Stimulated activated CD4-positive, alpha-beta T cell treated with anti-CD3 and anti-CD28 coated beads, TNF-alpha, amount 100 ng/mL, for 4 hours (primary cell): ENCODE measurements at places on chromosomes 16 and 17.

DNA sequence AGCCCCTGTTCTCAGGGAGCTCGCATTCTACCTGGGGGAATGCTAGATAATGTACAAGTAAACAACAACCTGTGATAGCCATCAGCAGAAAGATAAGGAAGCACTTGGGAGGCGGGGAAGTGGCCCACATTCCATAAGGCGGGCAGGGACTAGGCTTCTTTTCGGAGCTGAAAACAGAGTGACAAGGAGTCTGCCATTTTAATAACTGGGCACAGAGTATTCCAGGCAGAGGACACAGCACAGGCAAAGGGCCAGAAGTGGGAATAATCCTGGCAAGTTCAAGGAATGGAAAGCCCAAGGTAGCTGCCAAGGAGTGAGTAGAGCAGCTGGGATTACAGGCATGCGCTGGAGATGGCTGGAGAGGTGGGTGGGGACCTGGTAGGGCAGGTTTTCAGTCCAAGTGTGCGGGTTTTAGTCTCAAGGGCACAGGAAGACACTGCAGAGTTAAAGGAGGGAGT is 24.3 kb downstream of the USP43 start:
- no peak for DNase-seq

- DNase-seq: no peak
Measured at GRCh38 chr16:14070555-14070876, 603 bp upstream of the MRTFB start.

DNA sequence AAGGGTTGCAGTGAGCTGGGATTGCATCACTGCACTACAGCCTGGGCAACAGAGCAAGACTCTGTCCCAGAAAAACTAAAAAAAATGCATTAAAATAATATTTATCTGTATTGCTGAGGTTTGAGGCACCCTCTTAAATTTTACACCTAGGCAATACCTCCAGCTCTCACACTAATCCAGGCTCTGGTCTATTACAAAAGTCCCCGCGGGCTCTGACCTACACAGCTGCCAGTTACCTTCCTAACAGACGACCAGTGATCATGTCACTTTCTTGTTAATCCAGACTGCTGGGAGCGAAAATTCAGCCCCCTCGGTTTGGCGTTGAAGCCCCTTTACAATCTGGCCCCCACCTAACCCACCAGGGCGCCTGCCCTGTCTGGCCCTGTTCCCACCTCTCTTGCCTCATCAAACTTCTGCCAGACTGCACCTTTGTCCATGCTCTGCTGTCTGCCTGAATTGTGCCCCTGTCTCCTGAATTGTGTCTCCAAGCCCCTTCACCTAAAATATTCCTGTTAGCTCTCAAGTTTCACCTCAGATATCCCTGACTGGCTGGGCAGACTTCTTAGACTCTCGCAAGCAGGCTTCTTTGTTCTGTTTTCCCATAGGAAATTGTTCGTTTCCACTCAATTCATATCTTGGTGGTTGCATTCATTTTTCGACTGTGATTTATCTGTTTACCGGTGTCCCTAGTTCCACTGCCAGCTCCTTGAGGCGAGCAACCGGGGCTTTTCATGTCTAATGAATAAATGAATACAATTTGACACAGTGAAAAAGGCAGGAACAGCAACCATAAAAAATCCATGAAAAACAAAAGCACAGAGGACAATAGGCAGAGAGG is 65.9 kb downstream of the PITPNC1 start:
- no peak for DNase-seq

- DNase-seq: no peak
Measured at GRCh38 chr17:16215965-16216316, 607 bp upstream of the NCOR1 start.

- no peak for DNase-seq
Measured at GRCh38 chr16:50744881-50745280, 3.0 kb downstream of the CYLD start.

GRCh38 chr16:88698646-88699045 is 7.6 kb downstream of the RNF166 start:
- no peak for DNase-seq

DNA sequence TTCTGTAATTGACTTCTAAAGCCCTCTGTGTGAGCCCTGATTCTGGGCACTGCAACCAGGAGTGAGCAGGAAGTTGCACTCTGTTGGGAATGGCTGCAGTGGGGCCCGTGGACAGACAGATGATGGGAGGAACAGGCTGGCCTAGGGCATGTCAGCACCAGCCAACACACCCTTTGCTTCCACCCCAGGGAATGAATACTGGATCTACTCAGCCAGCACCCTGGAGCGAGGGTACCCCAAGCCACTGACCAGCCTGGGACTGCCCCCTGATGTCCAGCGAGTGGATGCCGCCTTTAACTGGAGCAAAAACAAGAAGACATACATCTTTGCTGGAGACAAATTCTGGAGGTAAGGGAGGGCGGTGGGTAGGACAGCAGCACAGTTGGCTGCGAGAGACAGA is 10.8 kb upstream of the LPCAT2 start:
- DNase-seq: no peak

DNA sequence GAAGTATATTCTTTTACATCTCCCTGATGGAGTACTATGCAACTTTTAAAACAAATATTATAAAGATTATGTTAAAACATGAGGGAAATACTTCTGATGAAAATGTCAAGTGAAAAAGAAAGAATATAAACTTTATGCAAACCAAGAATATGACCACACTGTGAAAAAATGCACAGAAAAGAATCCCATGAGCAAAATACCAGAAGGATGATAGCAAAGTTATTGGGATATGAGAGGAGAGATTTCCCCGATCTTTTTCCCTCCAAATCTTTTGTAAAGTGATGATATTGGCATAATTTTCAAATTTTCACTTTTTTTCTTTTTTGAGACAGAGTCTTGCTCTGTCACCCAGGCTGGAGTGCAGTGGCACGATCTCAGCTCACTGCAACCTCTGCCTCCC is 36.6 kb upstream of the SMURF2 start:
- no peak for DNase-seq

DNA sequence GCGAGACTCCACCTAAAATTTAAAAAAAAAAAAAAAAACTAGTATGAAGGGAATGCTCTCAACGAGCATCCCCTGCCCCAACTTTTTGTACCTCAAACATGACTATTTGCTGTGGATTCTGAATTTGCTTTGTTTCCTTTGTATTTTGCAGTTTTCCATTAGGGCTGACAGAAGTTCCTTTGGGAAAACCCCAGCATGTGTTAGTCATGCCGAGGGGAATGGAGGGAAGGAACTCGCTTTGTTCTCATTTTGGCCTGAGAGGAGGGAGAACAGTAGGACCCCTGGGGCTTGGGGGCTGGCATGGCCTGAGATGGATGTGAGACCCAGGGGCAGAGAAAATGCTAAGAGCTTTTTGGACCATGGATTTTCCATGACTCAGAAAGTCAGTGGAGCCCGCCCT is 20.5 kb downstream of the KRT9 start:
- DNase-seq: no peak

DNA sequence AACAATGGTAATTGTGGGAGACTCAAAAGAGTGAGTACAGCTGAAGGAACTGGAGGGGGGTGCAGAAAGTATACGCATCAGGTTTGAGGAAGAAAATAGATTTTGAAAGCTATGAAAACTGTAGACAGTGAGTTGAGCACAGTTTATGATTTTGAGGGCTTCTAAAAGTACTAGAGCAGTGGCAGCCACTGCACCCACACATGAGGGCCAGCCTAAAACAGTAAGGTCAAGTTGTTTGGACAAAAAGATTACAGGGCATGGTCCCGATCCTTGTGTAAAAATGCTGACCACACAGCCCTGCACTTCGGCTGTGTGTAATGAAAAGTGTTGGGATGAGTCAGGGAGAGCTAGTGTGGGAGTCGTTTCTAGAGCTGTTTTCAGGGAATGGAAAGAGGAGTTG is 2282.1 kb downstream of the TP53TG3F start:
- no peak for DNase-seq

DNA sequence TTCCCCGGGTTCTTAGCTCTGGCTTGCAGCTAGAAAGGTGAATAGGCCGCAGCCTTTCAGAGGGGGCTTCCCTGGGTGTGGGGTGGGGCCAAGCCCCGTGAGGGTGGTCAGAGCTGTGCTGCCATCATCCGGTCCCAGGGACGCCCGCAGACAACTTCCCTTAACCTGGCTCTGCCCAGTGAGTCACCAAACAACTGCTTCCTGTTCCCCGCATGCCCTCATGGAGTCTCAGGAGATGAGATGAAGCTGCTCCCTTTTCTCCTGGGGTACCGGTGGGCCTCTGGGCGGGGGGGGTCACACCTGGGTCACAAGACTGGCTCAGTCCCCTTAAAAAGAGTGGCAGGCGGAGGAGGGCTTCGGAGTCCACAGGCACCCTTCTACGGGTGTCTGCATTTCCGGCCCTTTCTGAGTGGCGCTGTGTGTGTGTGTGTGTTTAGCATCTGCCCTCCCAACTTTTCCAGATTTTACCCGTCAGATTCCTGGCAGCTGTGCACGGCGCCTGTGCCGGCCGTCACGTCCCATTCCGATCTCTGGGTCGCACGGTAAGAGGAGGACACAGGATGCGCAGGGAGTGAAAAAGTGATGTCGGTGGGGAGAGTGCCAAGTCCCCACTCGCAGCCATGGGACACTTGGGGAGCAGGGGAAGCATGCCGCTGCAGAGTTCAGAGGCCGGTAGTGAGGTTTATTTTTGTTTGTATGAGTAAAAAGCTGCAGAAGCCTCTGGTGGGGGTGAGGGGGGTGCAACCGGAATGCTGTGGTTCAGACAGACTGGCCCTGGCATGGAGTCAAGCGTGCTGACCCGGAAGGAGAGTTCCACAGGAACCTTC is 16.8 kb downstream of the HIC1 start:
- DNase-seq: no peak

DNA sequence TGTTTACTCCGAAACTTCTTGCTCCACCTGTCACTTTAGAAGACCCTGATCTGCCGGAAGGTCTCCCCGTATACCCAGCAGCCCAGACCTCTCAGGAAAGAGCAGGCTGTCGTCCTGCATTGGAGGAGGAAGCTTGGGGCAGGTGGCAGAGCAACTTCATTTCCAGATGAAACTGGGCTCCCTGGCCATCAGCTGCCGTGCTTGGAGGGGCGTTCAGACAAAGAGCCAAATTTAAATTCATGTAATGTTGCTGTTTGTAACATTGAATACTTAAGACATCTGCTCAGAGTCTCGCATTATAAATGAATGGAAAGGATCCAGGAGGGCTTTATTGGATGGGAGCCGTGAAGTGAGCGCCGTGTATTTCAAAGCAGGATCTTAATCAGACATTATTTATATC is 628.5 kb downstream of the MAF start:
- no peak for DNase-seq

GRCh38 chr17:11564589-11565380 is 33.5 kb upstream of the DNAH9 start:
- no peak for DNase-seq

GRCh38 chr17:66143657-66144282 is 48.2 kb downstream of the CEP112 start:
- DNase-seq: no peak

DNA sequence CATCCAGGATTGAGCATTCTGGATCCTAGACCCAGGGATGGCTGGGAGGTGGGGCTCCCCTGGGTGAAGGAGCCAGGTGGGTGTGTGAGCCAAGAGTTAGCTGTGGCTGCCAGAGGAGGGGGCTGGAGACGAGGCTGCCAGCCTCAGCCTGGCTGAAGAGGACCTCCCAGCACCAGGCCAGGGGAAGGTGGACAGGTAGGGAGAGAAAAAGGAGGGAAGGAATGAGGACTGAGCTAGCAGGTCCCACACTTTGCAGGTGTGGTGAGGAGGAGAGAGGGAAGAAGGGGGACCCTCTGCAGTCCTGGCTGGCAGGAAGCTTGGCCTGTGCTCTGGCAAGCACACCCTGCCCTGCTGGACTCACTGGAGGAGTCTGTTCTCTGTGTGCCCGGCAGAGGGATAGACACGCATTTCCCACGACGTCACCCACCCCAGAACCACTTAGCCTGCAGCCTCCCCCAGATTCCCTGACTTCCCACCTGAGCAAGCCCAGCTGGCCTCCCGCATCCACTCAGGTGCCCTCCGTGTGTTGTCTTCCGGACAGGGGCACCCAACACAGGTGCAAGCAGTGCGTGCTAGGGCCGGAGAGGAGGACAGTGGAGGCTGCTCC is 42.0 kb downstream of the SOCS3 start:
- DNase-seq: no peak

GRCh38 chr16:30063893-30064728 is 1.4 kb upstream of the ALDOA start:
- DNase-seq: peak; percentile 60

DNA sequence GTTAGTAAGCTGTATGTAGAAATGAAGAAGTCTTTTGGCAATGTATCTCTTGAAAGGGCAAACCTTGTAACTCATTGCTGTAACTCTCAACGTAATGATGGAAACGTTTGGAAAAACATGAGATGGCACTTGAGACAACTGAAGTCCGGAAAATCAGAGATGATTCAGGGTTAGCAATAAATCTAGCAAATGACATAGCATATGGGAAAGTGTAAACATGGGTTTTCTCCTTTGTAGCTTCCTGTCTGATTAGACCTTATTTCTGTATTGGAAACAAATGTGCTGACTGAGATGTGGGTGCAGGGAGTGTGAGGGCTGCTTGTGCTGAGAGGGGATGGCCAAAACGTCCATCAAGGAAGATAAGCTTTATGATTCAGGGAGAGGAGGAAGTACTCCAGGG is 110.7 kb upstream of the FAM20A start:
- DNase-seq: no peak
